ENCODE measurements at places on chromosomes 12 and 14.

DNA sequence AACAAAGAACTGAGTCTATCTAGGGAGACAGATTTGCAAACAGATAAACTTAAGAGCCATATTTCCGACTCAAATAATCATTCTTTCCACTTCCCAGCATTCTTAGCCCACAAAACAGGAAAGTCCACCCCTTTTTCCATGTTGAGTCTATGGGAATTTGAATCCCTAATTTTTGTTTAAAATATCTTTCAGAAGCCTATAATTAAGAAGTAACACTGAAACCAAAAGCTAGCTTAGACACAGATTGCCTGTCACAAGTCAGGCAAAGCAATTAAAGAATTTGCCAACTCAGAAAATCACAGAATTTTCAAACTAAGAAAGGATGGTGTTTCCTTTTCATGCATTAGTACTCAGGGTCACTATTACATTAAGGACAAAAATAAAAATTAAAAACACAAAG, 17.0 kb downstream of the ATP2B1 start:
- no peak for DNase-seq

GRCh38 chr12:3728686-3729085, 24.2 kb downstream of the CRACR2A start:
- DNase-seq, result no peak

GRCh38 chr12:90909069-90909770, 45.8 kb downstream of the CCER1 start:
- DNase-seq, result no peak

- no peak for DNase-seq
These were observed 35.1 kb upstream of the LTBP2 start for GRCh38 chr14:74647061-74647677.

DNA sequence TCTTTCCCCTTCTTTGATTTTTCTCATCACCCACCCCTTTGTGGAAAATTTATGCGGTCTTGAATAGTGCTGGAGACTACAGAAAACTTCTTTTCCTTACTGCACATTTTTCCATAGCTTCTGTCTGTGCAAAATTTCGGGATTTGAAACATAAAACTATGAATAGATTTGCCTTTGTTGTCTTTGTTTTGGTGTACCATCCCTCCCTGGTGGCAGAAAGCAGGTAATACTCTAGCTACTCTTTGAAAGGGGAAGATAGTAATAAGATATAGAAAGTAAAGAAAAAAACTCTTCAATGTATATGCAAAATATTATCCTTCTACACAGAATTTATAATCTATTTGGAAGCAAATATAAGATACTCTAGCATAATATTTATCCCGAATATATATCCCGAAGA, 79.1 kb upstream of the LMO3 start:
- DNase-seq, result no peak

DNA sequence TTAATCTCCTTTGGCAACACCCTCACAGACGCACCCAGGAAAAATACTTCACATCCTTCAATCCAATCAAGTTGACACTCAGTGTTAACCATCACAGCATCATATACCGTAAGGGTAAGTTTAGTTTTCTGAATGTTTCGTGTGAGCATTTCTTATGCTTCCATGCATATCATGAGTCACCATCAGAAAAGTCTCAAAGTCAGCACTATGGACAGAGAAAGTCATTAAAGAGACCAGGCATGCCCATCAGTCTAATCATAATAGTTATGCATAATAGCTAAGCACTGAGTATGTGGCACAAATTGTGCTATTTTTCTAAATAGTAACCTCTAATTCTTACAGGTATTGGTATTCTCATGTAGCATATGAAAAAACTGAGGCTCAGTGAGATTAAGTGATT, 158.8 kb upstream of the PRMT8 start:
- DNase-seq, result no peak

DNA sequence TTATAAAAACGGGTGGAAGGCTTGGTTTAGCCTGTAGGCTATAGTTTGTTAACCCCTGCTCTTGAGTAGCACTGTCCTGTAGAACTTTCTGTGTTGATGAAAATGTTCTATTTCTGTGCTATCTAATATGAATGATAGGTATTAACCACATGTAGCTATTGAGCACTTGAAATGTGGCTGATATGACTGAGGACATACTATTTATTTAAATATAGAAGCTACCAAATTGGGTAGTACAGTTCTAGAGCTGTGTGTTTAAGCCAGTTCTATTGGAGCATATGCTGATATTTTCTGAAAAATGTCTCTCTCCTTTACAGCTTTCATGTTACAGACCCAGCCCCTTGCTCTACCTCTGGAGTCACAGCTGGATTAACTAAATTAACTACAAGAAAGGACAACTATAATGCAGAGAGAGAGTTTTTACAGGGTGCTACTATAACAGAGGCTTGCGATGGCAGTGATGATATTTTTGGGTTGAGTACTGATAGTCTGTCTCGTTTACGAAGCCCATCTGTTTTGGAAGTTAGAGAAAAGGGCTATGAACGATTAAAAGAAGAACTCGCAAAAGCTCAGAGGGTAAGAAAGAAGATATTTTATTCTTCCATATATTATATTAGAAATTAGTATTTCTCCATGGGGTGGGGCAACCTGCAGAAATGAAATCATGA, 17.6 kb downstream of the RAB3IP start:
- no peak for DNase-seq

DNA sequence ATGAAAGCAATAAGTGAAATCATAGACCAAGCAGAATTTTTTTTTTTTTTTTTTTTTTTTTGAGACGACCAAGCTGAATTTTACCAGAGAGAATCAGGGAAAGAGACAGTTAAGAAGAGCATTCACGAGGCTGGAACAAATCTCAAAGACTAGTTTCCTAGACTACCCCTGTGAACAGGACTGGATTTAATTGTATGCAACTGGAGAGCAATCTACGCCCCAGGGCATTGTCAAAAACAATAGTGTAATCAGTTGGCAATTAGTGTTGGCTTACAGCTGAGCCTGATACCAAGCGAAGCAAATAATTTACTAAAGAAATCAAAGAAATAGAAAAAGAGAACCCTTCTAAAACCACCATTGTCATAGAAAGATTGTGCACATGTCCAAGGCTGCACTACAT, 232.9 kb upstream of the CPNE8 start:
- DNase-seq, result no peak

GRCh38 chr12:122835750-122836026, 431 bp downstream of the HIP1R start:
- no peak for DNase-seq

DNA sequence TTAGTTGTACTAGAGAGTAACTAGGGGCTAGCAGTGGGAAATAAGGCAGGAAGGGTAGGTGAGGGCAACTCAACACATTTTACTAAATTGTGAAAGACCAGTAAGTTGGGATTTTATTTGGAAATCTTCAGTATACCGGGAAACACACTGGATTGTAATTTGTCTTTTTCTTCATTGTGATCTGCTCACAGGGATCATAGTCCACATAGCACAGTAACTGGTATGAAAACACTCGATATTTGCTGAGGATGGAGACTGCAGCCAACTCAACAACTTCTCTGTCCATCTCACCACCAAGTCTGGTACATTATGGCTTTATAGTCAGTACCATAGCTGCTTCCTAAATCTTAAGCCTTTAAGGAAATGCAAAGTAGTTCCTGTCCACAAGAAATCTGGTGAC, 2.5 kb downstream of the SLIRP start:
- no peak for DNase-seq
